ENCODE measurements at places on chromosomes 16 and 17.

- no peak for DNase-seq
Observed at GRCh38 chr16:28891964-28892890, 13.9 kb downstream of the ATP2A1 start.

- no peak for DNase-seq
Observed at GRCh38 chr17:4509401-4509800, 10.7 kb downstream of the SPNS2 start.

- no peak for DNase-seq
Observed at GRCh38 chr16:83160287-83161020, 533.7 kb downstream of the CDH13 start.

GRCh38 chr17:77248216-77249114, 107.7 kb downstream of the SEC14L1 start:
- DNase-seq, result no peak

DNA sequence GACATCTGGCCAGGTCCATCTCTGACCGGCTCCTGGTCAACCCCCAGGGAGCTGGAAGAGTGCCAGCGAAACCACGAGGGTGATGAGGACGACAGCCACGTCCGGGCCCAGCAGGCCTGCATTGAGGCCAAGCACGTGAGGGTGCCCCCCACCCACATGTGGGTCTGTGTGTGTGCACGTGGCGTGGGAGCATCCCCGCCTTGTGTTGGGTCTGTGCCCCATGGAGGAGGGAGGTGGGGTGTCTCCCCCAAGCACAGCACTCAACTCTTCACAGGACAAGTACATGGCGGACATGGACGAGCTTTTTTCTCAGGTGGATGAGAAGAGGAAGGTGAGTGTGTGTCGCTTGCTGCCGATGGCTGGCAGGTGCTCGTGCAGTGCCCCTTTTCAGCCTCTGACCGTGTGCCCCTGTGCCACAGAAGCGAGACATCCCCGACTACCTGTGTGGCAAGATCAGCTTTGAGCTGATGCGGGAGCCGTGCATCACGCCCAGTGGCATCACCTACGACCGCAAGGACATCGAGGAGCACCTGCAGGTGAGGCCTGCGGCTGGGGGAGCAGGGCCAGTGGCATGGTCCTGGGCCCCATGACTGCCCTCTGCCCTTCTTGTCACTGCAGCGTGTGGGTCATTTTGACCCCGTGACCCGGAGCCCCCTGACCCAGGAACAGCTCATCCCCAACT, 1.7 kb downstream of the STUB1 start:
- peak; percentile 46 for DNase-seq

GRCh38 chr16:30665155-30665829, 7.1 kb downstream of the FBRS start:
- DNase-seq, result no peak

DNA sequence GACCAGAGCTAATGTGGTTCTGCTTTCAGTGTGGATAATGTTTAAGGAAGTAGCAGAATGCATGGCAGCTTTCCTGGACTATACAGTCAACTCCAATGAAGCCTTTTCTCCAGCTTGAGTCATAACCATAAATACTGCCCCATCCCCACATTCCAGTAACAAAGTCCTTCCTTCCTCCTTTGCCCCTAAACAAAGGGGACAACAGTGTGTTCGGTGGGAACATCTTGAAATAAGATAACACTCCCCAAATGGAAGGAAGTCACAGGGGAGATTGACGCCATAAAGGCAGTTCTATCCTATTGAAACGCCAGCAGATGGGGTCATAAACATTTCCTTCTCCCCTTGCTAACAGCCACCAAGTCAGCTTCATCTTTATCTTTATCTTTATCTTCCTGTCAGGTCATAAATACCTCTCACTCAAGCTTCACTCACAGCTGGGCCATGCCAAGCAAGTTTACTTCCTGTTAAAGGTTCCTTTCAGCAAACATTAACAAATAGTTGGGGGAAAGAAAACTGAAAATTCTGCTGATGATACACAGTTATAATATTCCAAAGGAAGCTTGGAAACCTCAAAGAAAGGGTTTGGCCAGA, 136.7 kb downstream of the SNX11 start:
- DNase-seq, result peak; percentile 81

GRCh38 chr17:7716901-7717755, at the start of gene DNAH2:
Gene DNAH2 (plus strand): TSS chr17:7717744. CDS start chr17:7719735, 1,991 bp downstream.
- DNase-seq, result peak; percentile 64

GRCh38 chr16:52976539-52977167, 76.0 kb downstream of the CHD9NB start:
- no peak for DNase-seq

All from RCC 7860 (cell line).